ENCODE measurements at places on chromosomes 7 and 10.

GRCh38 chr10:77479586-77479985 lies 158.0 kb downstream of the KCNMA1 start:
- no peak for DNase-seq

DNA sequence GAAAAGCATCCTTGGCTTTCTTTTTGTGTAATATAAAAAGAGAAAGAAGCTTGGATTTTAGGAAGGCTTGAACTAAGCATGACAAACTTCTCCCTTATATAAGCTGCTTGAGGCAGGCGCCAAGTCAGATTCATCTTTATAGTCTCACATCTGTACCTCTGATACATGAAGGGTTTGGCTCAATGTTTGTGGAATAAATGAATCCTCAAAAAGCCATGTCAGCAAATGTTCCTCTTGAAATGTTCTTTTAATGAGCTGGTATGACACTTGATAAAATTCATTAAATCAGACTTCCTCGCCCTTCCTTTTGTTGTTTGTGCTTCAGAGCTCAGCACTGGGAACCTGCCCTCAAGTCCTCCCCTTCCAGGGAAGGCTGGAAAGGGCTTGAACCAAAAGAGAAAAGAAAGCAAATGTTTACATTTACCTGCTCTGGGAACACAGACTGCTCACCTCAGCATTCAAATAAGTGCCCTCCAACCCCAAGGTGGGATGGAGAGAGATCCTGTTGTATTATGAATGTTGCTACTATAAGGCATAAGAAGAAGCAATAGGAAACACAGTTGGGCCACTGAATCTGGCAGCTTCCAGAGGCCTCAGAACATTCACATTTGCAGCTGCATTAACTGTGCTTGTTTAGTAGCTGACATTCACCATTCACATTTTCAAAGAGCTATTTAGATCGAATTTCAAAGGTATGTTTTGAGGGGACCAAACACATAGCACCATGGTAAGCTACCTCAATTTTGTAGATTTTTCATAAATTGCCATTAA lies 212.6 kb downstream of the CACNA2D1 start:
- no peak for DNase-seq

DNA sequence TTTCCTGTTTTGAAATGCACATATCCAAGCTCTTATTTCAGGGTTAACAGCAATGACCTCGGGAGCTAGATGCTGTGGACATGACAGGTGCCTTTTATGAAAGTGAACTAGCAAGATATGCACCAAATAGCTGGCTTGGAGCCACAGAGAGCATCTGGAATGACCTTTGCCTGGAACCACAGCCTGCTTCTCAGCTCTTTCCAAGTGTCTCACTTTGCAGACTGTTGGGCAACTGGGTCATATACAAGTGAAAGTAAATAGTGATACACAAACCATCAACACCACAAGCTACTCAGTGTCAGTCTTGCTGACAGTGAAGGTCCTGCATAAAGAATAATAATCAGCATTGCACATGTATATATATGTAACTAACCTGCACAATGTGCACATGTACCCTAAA lies 183.5 kb downstream of the RNF133 start:
- DNase-seq: no peak

GRCh38 chr7:147803606-147804005 lies 787.0 kb upstream of the C7orf33 start:
- no peak for DNase-seq

DNA sequence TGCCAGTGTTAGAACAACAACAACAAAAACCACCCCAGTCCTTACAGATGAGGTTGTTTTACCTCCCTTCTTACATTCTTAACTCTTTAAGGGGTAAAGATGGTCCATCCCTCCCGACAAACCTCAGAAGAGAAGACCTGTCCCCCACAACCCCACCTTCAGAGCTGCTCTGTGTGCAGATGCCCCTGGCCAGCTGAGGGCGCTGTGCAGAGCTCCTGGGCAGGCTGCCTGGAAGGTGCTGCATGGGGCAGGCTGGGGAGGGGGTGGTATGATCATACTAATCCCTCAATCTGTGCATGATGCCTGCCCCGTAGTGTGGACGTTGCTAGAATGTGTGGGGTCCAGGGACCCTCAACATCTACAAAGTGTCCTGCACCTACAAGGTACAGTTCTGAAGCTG lies 387.1 kb downstream of the INHBA start:
- no peak for DNase-seq

GRCh38 chr10:44978570-44979280 lies at the start of gene DEPP1:
Gene DEPP1 (minus strand): TSS chr10:44978809. CDS start chr10:44978030, 779 bp downstream.
- peak; percentile 97 for DNase-seq

- no peak for DNase-seq
Measured at GRCh38 chr10:52965938-52966401, 193.4 kb upstream of the MBL2 start.

DNA sequence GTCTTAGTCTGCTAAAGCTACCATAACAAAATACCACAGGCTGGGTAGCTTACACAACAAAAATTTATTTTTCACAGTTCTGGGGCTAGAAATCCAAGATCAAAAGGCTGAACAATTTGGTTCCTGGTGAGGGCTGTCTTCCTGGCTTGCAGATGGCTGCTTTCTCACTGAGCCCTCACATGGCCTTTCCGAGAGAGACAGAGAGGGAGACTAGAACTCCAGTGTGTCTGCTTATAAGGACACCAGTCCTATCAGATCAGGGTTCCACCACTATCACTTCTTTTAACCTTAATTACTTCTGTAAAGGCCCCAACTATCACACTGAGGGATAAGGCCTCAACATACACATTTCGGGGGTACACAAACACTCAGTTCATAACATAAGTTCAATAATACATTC lies 527.4 kb upstream of the VSTM2A start:
- DNase-seq: no peak

- DNase-seq: no peak
Measured at GRCh38 chr7:15600298-15600697, 38.5 kb upstream of the AGMO start.

- no peak for DNase-seq
Measured at GRCh38 chr7:1540776-1541271, 10.3 kb downstream of the MAFK start.

- no peak for DNase-seq
Measured at GRCh38 chr7:137476937-137477336, 133.4 kb upstream of the PTN start.

DNA sequence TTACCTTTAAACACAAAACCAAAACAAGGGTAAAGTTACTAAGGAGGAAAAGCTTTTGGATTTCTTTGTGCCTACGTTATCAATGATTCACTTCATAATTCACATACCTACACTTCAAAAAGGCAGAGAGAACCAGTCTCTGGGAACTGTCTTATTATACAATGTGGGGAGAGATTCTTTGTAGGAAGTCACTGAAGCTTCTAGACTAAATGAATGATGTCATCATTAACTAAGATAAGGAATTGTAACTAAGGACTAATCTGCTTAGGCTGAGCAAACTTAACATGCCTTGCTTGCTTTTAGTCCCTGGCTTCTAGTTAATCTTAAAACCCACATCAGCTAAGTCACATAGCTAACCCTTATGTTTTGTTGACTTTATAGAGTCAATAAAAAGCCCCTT lies 771.2 kb downstream of the NXPH1 start:
- no peak for DNase-seq

GRCh38 chr7:71560354-71560995 lies 428.5 kb downstream of the GALNT17 start:
- no peak for DNase-seq

GRCh38 chr10:11684717-11685645 lies 57.2 kb upstream of the ECHDC3 start:
- DNase-seq: peak; percentile 92

GRCh38 chr10:649445-649797 lies 40.0 kb downstream of the DIP2C start:
- DNase-seq: no peak

DNA sequence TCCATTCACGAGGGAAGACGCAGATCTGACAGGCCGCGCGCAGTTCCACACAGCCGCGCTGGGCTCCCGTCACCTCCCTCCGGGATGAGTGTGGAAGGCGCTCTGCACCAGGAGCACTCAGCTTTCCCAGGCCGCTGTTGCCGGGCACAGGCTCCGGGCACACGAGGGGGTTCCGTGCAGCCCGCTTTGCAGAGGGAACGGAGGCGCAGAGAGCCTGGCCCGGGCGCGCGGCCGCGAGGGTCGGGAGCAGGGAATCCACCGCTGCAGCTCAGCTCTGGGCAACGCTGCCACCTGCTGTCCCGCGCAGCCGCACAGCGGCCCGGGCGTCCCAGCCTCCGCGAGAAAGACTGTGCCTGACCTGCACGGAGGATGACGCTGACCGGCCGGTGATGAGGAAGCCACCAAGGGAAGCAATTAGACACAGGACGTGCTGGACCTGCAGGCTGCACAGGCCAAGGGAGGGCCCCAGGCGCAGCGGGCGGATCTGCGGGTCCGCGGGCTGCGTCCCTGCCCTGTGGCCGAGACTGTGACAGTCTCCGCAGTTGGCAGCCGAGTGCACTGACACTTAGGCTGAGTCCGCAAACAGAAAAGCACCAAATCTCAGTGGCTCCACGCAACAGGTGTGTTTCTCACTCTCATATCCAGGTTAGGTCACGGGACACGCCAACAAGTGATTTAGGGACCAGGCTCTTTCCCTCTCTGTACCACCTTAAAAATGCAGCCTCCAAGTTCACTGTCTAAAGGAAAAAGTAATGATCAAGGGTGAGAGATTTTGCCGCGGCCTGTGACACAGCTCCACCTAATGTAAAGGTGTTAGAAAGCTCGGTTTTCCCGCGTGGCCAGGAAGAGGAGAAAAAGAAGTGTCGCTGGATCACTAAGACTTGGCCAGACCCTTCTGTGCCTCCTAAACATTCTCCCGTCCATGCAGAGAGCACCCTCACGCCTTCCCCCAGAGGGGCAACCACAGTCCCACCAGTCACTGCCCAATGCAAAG lies 94.5 kb downstream of the SEC61G start:
- peak; percentile 1 for DNase-seq

DNA sequence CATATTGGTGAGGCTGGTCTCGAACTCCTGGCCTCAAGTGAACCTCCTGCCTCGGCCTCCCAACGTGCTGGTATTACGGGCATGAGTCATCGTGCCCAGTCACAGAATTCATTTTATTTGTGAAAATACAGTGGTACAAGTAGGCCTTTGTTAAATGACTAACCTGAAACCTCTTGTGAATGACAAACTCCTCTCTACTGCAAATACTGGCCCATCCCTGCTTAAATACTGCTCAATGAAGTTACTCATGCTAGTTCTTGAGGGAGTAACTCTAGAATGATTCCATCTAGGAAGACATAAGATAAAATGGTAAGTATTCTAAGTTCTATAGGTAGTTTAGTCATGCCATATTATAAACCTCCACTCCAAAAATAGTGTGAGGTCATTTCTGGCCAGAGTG lies 80.7 kb downstream of the UBE2H start:
- no peak for DNase-seq

DNA sequence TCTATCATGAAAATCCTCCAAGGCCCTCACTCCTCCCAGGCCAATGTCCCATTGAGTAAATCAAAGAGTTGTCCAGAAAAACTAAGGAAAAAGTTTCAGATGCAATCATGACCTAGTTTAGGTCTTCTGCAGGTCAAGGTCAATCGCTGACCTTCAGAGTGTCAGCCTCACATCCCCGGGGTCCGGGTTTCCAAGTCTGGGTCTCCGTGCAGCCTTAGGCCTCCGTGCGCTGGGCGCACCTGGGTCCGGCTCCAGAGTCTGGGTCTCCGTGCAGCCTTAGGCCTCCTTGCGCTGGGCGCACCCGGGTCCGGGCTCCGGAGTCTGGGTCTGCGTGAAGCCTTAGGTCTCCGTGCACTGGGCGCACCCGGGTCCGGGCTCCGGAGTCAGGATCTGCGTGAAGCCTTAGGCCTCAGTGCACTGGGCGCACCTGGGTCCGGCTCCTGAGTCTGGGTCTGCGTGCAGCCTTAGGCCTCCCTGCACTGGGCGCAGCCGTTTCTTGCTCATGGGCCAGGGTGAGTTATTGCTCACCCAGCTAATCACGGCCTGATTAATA lies 236.2 kb downstream of the TCERG1L start:
- DNase-seq: no peak

GRCh38 chr10:121594076-121594475 lies 4.2 kb downstream of the FGFR2 start:
- DNase-seq: no peak

DNA sequence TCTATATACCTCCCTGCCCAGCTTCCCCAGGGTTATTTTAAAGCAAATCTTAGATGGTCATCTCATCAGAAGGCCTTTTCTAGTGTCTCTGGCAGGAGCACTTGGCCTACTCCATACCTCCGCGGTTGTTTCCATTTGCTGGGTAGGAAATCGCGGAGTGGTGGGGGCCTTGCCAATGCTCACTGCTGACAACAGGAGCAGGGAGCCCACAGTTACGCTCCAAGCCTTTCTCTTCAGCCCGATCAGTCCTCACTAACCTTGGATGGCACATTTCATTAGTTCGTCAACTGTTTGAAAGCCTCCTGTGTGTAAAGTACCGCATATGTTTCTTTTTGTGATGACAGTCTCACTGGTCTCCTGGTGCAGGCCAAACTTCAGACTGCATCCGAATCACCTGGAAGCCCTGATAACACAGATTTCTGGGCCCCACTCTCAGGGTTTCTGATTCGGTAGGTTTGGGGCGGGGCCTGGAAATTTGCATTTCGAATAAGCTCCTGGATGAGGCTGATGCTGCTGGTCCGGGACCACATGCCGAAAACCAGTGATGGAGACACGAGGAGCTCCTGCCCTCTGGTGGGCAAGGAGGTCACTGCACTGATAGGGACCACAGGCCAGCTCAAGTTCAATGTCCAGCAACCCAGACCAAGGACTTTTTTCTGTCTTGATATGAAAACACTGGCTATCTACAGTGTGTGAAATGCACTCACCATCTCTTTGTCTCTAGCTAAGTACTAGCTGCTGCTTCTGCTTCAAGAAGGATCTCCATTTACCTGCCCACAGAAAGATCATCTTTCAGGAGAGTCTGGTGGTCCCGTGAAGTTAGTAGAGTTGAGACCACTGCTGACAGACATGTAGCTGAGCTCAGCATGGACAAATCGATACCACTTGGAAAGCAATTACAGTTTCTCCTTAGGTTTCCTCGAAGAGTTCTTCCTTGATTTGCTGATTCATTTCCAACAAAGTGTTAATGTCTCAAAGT lies 14.0 kb downstream of the LRGUK start:
- peak; percentile 64 for DNase-seq

DNA sequence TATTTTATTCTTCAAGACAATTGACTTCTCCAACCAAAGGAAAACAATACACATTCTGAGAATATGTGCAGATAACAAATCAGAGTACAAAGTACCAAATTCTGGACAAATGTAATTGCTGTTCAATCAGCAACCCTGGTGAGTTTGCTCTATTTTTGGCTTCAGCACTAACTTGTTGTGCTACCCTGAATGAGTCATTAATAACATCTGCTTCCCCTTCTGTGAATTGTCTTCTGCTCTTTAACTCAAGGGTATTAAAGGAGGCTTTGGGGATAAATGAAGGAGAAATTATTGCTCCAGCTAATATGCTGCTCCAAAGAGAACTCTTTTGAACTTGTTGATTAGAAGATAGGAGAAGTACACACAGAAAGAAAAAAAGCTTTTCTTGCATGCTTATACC lies 459.3 kb downstream of the HTR7 start:
- peak; percentile 17 for DNase-seq

GRCh38 chr7:87797395-87797794 lies 78.8 kb downstream of the SLC25A40 start:
- DNase-seq: no peak

DNA sequence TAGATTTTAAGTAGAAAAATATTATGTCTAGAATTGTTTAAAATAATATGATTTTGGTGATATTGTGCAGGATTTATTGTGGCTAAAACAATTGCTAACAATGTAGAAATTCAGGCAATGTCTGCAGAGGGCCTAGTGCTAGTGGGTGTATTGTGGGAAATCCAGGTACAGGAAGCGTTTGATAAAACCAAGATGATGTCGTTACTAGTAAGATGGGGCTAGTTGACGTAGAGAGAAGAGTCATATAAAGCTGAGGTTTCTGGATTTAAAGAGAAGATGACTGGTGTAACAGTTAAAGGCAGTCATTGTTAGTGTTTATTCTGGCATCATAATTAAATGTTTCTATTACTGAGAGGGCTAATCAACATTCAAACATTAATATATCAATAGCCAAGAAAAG lies 43.5 kb downstream of the ADK start:
- DNase-seq: peak; percentile 78
